ENCODE measurements at places on chromosomes 7 and 10.
A peak's percentile ranks its signal among the peaks of the same experiment; 100 is the strongest.

GRCh38 chr10:71079761-71080380 lies 132.5 kb upstream of the UNC5B start:
- H3K27me3 ChIP-seq: peaks cover 58% of the 10 kb centered on the region
- H3K4me3 ChIP-seq: no peak overlapping the region
- no peaks in the 10 kb centered on the region for H3K36me3 ChIP-seq
- no peak for DNase-seq

- no peak overlapping the region for H3K4me3 ChIP-seq
- no peak overlapping the region for H3K27ac ChIP-seq
- peaks cover 86% of the 10 kb centered on the region for H3K36me3 ChIP-seq
- H3K27me3 ChIP-seq: no peaks in the 10 kb centered on the region
- no peak for DNase-seq
These were observed 187.1 kb downstream of the ARHGAP21 start for GRCh38 chr10:24536636-24537035.

DNA sequence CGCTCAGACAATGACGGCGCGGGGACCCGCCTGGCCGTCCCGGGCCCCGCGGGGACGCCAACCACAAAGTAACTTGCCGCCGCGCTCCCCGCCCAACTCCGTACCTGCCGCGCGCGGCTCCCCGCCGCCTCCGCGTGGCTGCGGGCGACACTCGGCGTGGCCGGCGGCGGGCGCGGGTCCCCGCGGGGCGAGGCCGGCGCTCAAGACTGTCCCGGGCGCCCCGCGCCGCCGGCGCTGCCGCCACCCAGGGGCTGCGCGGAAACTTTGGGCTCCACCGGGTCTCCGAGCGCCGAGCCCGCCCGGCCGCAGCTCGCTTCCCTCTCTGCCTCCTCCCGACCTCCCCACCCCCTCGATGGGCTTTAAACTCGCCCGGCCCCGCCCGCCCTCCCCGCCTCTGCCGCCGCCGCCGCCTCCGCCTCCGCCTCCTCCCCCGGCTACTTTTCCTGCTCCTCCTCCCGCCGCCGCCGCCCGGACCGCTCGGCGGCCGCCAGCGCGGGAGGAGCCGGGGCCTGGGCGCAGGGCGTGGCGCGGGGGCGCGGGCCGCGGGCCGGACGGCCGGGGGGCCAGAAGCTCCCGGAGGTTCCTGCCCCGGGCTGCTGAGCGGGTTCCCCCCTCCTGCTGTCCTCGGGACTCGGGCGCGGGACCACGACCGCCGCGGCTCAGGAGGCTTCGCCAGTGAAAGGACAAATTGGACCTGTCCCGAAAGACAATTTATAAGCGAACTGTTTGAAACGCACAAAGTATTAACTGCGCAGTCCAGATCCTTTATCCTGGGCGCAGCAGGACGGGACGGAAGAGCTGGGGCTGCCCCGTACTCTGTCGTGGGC lies 10.6 kb upstream of the GRB10 start:
- H3K27ac ChIP-seq: no peak overlapping the region
- H3K36me3 ChIP-seq: peaks cover 15% of the 10 kb centered on the region
- peak; percentile 68 for DNase-seq
- peak overlapping the region; percentile 79 for H3K4me3 ChIP-seq
- H3K27me3 ChIP-seq: peaks cover 19% of the 10 kb centered on the region
- peaks cover 23% of the 10 kb centered on the region for H3K4me1 ChIP-seq

DNA sequence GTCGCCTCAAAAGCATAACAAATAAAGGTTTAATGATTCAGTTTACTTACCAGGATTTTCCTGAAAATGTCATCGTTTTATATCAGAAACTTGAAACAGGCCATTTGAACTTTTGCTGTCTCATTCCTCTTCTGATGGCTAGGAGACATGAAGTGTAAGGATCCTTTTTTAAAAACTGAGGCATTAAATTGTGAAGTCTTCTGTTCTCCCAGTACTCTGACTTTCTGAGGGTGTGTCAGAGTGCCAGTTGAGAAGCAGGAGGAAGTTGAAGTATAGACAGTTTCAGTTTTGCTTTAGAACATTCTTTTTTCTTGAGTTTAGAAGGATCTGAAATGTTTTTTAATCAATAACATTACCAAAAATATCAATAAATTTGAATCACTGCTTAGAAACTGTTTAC lies at the start of gene SAMD9L:
Gene SAMD9L (minus strand): TSS at position 242 of the 400 bp plus-strand sequence. CDS start 12,414 bp downstream, outside the sequence.
- H3K27ac ChIP-seq: no peak within 1 kb of the TSS
- H3K36me3 ChIP-seq: no peaks in the 10 kb centered on the region
- peaks cover 4% of the 10 kb centered on the region for H3K27me3 ChIP-seq
- no peak for DNase-seq
- H3K4me1 ChIP-seq: no peaks in the 10 kb centered on the region
- no peak within 1 kb of the TSS for H3K4me3 ChIP-seq

DNA sequence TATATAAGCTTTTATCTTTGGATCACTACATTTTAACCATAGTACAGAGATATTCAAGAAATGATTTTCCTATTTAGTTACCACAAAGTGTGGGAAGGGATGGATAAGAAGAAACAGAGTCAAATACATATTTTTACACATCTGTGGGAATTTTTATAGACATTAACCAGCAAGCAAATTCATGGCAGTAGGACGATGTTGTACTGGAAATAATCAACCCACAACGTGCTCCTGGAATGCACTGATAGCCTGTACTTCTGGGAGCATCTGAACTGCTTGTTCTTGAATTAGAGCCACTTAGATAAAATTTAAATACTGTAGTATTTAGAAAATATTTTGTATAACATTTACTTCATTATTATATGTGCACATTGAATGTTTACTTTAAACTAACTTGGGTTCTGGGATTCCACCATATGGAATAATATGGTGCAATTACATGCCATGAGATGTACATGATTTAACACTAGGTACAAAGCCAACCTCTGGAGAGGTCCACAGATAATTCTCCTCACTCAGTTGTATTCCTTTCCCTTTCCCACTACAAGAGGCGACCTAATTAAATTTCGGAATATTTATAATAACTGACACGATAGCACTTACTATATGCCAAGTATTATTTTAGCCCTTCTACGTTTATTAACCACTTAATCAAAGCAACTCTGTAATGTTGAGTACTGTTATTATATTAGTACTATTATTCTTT lies 164.9 kb upstream of the HGF start:
- H3K36me3 ChIP-seq: peaks cover 8% of the 10 kb centered on the region
- H3K27ac ChIP-seq: no peak overlapping the region
- DNase-seq: no peak
- no peaks in the 10 kb centered on the region for H3K27me3 ChIP-seq

GRCh38 chr10:117801691-117802090 lies 245.1 kb downstream of the RAB11FIP2 start:
- H3K4me3 ChIP-seq: no peak overlapping the region
- no peak overlapping the region for H3K27ac ChIP-seq
- peaks cover 59% of the 10 kb centered on the region for H3K4me1 ChIP-seq
- peaks cover 34% of the 10 kb centered on the region for H3K27me3 ChIP-seq
- DNase-seq: no peak

GRCh38 chr10:101139421-101139911 lies 8.4 kb downstream of the TLX1 start:
- no peaks in the 10 kb centered on the region for H3K36me3 ChIP-seq
- DNase-seq: peak; percentile 53
- peaks cover 100% of the 10 kb centered on the region for H3K27me3 ChIP-seq
- H3K4me3 ChIP-seq: no peak overlapping the region

GRCh38 chr10:21326594-21327288 lies 198.7 kb downstream of the SKIDA1 start:
- DNase-seq: no peak
- H3K27ac ChIP-seq: peak overlapping the region; percentile 79
- no peaks in the 10 kb centered on the region for H3K36me3 ChIP-seq
- H3K27me3 ChIP-seq: peaks cover 3% of the 10 kb centered on the region
- H3K4me3 ChIP-seq: no peak overlapping the region
- H3K4me1 ChIP-seq: peaks cover 17% of the 10 kb centered on the region

GRCh38 chr7:95330204-95330960 lies 6.0 kb upstream of the PON1 start:
- H3K4me1 ChIP-seq: peaks cover 3% of the 10 kb centered on the region
- DNase-seq: no peak
- H3K36me3 ChIP-seq: no peaks in the 10 kb centered on the region

- peaks cover 8% of the 10 kb centered on the region for H3K27me3 ChIP-seq
- H3K4me1 ChIP-seq: peaks cover 15% of the 10 kb centered on the region
- no peak overlapping the region for H3K4me3 ChIP-seq
These were observed 249.3 kb upstream of the PFKP start for GRCh38 chr10:2817940-2818636.

DNA sequence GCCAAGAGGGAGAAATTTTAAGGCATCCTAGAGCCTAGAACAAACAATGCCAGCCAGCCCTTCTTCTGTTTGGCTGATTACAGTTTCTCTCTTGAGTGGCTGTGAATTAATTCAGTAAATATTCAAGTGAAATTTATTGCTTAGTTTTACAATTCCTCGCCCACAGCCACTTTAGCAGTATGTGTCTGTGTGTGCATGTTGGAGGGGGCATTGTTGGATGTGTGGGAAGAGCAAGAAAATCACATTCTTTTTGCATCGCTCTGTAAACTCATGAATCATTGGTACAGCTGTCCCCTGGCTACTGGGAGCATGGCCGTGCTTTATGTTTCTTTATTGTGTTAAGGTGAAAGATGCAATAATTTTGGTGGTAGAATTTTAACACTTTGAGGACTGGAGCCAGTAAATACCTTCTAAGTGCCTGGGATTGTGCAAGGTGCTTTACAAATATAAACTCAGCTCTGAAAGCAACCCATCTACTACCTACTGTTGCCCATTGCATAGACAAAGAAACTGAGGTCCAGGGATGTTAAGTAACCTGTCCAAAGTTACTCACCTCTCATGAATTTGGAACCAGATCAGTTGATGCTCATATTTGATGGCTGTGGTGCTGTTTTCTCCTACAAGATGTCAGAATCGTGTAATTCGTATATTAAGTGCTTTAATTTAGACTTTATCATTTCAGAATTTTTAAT lies 89.9 kb upstream of the BTBD16 start:
- H3K27ac ChIP-seq: peak overlapping the region; percentile 72
- H3K27me3 ChIP-seq: peaks cover 6% of the 10 kb centered on the region
- peaks cover 51% of the 10 kb centered on the region for H3K4me1 ChIP-seq
- no peak overlapping the region for H3K4me3 ChIP-seq
- H3K36me3 ChIP-seq: peaks cover 4% of the 10 kb centered on the region

DNA sequence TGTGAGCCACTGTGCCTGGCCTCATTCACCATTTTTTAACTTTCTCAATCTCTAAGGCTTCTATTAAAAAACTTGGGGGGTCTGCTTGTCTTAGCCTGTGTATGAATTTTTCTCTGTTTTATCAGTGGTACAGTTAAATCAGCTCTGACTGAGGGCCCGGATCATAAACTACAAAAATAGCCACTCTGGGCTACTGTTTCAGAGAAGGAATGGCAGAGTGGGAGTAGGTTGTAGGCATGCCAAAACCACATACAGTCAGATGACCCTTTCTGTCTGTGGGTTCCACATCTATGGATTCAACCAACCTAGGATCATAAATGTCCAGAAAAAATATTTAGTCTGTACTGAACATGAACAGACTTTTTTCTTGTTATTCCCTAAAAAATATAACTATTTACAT lies 21.3 kb downstream of the TBC1D12 start:
- DNase-seq: no peak
- H3K27me3 ChIP-seq: no peaks in the 10 kb centered on the region
- H3K27ac ChIP-seq: no peak overlapping the region
- H3K36me3 ChIP-seq: peaks cover 6% of the 10 kb centered on the region

GRCh38 chr10:3468919-3469638 lies 296.5 kb upstream of the PITRM1 start:
- peak overlapping the region; percentile 73 for H3K4me3 ChIP-seq
- peaks cover 5% of the 10 kb centered on the region for H3K36me3 ChIP-seq
- peaks cover 9% of the 10 kb centered on the region for H3K27me3 ChIP-seq

DNA sequence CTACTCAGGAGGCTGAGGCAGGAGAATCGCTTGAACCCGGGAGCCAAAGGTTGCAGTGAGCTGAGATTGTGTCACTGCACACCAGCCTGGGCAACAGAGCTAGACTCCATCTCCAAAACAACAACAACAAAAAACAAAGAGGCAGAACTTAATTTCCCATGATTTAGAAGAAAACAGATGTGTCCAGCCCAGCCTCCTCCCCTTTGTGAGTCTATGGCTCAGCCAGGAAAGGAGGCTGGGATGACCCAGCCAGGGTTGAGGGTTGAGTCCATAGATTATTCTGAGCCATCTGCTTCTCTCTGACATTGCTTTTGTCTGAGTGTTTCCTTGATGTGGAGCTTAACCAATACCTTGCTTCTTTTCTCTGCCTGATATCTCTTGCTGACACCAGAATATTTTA lies 994.1 kb downstream of the TYW1 start:
- H3K36me3 ChIP-seq: no peaks in the 10 kb centered on the region
- DNase-seq: no peak
- peaks cover 6% of the 10 kb centered on the region for H3K27me3 ChIP-seq
- H3K4me1 ChIP-seq: no peaks in the 10 kb centered on the region

DNA sequence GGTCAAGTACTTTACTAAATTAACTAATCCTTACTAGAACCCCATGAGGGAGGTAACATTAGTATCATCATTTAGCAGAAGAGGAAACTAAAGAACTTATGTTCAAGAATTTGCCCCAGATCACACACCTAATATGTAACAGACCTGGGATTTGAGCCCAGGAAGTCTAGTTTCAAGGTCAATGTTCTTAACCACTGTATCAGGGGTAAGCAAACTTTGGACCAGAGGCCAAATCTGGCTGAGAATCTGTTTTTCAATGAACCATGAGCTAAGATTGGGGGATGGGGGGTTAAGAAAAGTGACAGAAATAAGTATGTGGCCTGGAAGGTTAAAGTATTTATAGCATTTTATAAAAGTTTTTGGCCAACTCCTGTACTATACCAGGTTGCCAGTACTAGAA lies 95.1 kb downstream of the ZNF248 start:
- no peak overlapping the region for H3K27ac ChIP-seq
- H3K36me3 ChIP-seq: peaks cover 9% of the 10 kb centered on the region
- H3K27me3 ChIP-seq: no peaks in the 10 kb centered on the region
- no peak overlapping the region for H3K4me3 ChIP-seq
- DNase-seq: no peak

DNA sequence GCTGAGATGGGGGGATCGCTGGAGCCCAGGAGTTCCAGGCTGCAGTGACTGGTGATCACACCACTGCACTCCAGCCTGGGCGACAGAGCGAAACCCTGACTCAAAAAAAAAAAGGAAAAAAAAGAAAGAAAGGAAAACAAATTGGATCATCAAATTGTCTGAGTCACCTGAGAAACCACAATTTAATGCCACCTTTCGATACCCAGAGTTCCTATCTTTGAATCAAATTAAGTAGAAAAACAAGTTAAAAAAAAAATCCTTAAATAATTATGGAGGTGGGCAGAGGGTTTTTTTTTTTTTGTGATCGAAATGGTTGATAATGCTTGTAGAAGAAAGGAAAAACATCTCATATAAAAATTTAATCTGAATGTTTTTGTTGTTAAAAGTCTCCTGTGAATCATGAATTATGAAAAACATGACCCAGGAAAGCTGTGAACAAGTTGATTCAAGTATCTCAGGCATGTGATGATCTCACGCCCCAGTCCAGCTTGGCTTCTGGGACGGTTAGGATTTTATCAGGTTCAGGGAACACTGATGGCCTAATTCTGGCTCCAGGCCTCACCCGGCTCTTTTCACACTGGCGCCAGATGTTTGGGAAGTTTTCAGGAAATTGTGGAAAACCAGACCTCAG lies 25.3 kb upstream of the CUX1 start:
- no peak overlapping the region for H3K4me3 ChIP-seq
- H3K4me1 ChIP-seq: peaks cover 6% of the 10 kb centered on the region
- H3K27me3 ChIP-seq: peaks cover 7% of the 10 kb centered on the region
- no peak overlapping the region for H3K27ac ChIP-seq

- peaks cover 77% of the 10 kb centered on the region for H3K27me3 ChIP-seq
- peak overlapping the region; percentile 80 for H3K4me3 ChIP-seq
- peaks cover 8% of the 10 kb centered on the region for H3K4me1 ChIP-seq
- DNase-seq: no peak
- H3K27ac ChIP-seq: no peak overlapping the region
These were observed 2.0 kb downstream of the HECW1 start for GRCh38 chr7:43114458-43114780.

- H3K4me1 ChIP-seq: no peaks in the 10 kb centered on the region
- H3K27ac ChIP-seq: no peak overlapping the region
- H3K4me3 ChIP-seq: no peak overlapping the region
- no peak for DNase-seq
- no peaks in the 10 kb centered on the region for H3K36me3 ChIP-seq
- H3K27me3 ChIP-seq: no peaks in the 10 kb centered on the region
These were observed 273.8 kb upstream of the HPS1 start for GRCh38 chr10:98720551-98720950.
